ENCODE measurements at places on chromosomes 11 and 22. TPM values are rescaled to one million over a fixed set of nuclear protein-coding genes. Genes with fewer than 3 reads are reported as not detected.

DNA sequence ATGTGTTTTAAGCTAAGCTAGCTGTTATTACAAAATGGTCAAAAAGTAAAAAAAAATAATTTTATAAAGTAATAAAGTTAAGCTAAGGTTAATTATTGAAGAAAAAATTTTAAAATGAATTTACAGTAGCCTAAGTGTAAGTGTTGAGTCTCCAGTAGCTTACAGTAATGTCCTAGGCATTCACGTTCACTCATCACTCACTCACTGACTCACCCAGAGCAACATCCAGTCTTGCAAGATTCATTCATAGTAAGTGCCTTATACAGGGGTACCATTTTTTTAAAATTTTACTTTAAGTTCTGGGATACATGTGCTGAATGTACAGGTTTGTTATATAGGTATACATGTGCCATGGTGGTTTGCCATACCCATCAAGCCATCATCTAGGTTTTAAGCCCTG is 11.6 kb upstream of the OOSP4B start:
- DNase-seq, result no peak

DNA sequence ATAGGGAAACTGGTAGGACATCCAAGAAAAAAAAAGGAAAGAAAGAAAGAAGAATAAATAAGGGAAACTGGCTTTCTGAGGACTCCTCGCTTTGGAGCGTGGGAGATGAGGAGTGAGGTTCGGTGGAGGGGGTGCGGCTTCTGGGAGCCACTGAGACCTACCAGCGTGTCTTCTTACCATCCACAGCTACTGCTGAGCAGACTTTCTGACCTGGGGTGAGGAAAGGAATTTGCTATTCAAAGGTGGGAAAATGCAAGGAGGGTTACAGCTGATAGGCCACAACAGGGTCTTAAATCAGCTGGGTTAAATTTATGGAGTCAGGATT is 488 bp upstream of the SELENOM start:
- DNase-seq, result no peak

MAPK11 gene
- 21.3 TPM for total RNA-seq

DNA sequence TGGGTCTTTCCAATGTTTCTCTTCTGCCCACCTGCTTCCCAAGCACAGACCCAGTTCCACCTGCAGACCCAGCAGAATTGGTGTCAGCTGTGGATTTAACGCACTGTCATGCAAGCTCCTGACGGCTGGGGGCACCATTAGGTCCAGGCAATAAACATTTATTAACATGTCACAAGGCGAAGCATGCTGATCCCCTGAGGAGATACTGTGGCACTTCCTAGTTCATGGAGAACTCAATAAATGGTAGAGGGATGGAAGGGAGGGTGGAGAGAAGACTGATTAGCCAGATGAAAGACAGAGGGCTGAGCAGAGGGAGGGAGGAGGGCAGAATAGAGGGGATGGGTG is 68.3 kb upstream of the TSPAN18 start:
- DNase-seq, result no peak

DNA sequence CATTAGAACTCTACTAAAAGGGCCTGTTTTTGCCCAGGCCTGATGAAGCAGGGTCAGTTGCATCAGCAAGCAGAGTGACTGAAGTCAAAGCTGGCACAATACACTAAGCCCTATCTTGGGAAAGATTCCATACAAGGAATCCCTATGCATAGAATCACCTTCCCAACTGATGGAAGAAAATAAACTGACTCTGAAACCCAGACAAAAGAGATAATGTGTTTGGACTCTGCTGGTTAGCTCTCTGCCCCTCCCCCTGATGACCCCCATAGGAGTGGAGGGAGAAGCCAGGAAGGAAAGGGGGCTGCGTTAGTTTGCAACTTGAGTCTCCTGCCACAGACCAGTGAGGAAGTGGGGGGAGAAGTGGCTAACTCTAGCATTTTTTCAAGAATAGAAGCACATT is 32.9 kb downstream of the GALNT18 start:
- no peak for DNase-seq

DNA sequence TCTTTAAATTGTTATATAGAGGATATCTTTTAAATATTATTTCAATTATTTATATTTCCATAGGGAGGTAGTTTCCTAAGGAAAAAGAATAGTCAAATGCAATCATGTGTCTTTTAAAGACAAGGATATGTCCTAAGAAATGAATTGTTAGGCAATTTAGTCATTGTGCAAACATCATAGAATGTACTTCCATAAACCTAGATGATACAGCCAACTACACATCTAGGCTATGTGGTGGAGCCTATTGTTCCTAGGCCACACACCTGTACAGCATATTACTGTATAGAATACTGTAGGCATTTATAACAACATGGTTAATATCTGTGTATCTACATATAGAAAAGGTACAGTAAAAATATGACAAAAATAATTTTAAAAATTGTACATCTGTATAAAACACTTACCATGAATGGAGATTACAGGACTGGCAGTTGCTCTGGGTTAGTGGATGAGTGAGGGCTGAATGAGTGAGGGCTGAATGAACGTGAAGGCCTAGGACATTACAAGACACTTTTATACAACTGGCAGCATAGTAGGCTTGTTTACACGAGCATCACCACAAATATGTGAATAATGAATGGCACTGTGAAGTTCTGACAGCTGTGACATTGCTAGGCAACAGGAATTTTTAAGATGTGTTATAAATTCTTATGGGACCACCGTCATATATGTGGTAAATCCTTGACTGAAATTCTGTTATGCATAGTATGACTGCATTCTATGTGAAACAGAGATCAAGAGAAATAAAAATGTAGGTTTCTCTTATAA is 1879.0 kb upstream of the RAG2 start:
- no peak for DNase-seq

- DNase-seq, result no peak
Observed at GRCh38 chr11:84819537-84819936, 807.6 kb downstream of the DLG2 start.

GGT1 gene
- 99.6 TPM for total RNA-seq

- no peak for DNase-seq
Observed at GRCh38 chr22:23473901-23474300, 106.2 kb downstream of the IGLL1 start.

- DNase-seq, result no peak
Observed at GRCh38 chr22:17969701-17970113, 54.7 kb downstream of the MICAL3 start.

DNA sequence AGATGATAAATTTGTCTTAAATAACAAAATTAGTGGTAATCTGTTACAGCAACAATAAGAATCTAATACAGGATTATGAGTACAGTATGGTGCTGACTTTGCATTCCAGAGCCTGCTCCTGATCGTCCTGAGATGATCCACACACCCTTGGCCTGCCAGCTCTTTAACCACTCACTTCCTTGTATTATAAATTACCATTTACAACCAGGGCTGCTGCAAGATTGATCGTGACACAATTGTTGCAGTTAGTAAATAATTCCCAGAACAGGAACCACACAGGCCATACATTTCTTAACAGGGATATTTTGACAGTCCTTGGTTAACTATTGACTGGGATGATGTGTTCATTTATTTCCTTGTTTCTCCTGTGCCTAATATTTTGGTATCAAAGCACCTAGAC is 3.8 kb upstream of the CBLIF start:
- no peak for DNase-seq

GRCh38 chr22:45904236-45904635 is 72.7 kb downstream of the WNT7B start:
- no peak for DNase-seq

KRTAP5-11 gene
- total RNA-seq, result not detected

SLC17A6 gene
- total RNA-seq, result 0.37 TPM

CARNS1 gene
- total RNA-seq, result not detected

DNA sequence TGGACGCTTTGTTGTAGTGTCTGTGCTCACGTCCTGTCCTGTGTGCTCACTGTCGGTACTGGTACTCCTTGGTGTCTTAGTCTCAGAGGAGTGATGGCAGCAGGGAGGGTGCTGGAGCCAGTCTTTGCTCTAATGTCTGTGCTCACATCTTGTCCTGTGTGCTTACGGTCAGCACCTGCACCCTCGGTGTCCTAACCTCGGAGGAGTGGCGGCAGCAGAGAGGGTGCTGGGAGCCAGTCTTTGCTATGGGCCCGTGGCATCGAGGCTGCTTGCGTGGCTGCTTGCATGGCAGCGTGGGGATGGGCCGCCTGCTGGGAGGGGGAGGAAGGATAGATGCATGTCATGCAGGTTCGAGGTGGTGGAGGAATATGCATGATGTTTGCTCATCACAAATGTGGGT is 12.7 kb downstream of the IGHMBP2 start:
- no peak for DNase-seq

- no peak for DNase-seq
Observed at GRCh38 chr11:36605221-36606216, 7.5 kb upstream of the RAG2 start.

DNA sequence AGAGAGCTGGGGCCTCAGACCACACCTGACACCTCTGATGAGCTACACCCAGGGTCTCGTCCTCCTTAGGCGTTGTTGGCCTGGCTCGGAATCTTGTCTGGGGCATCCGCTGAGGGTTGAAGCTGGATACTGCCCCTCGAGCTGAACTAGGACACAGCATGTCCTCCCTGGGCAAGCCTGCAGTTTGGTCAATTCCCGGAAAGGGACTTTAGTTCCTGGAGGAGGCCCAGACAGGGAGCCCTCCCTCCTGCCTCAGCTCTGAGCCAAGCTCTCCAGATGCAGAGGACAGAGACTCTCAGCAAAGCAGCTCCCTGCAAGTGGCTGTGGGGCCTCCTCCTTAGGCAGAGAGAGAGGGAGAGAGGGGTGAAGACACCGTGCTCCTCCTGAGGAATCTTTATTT is 4.9 kb downstream of the APOL3 start:
- no peak for DNase-seq

- no peak for DNase-seq
Observed at GRCh38 chr11:36540998-36541397, 26.8 kb upstream of the RAG1 start.

DNA sequence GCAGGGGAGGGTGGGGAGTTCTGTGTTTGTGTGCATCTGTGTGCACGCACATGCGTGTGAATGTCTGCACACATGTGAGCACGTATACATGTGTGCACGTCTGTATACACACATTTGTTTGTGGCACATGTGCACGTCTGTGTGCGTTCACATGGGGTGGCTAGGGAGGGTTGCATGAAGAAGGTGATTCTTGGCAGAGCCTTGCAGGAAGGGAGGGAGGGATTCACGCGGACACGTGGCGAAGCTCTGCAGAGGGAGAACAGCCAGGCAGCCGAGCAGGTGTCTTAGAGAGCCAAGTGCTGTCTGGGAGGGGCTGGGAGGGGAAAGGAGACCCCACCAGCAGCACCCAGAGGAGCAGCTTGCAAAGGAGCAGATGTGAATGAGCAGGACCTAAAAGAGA is 372.1 kb downstream of the BRD1 start:
- DNase-seq, result no peak

GRCh38 chr11:57867966-57868365 is 106.4 kb downstream of the CTNND1 start:
- DNase-seq, result no peak

CCDC73 gene
- not detected for total RNA-seq

GRCh38 chr11:61472282-61472681 is 36.3 kb upstream of the LRRC10B start:
- no peak for DNase-seq

- DNase-seq, result no peak
Observed at GRCh38 chr11:72263361-72263760, 19.4 kb upstream of the PHOX2A start.

DNA sequence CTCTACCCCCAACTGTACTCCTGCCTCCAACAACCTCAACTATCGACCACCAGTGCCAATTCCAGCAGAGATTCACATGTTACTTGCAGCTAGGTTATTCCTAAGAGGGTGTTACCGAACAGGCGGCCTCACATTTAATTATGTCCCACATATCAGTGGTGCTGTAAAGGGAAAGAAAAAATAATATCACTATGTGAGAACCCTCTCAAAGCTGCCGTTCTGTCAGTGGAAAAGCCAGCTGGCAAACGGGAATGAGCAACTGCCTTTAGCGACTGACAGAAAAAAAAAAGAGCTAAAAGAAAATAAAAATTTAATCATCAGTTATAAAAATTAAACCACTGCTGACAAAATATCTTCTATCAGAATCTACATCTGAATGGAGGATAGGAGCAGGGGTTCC is 270.8 kb upstream of the NARS2 start:
- DNase-seq, result no peak

IL18BP gene
- total RNA-seq, result 5.6 TPM

TUBA8 gene
- not detected for total RNA-seq

DNA sequence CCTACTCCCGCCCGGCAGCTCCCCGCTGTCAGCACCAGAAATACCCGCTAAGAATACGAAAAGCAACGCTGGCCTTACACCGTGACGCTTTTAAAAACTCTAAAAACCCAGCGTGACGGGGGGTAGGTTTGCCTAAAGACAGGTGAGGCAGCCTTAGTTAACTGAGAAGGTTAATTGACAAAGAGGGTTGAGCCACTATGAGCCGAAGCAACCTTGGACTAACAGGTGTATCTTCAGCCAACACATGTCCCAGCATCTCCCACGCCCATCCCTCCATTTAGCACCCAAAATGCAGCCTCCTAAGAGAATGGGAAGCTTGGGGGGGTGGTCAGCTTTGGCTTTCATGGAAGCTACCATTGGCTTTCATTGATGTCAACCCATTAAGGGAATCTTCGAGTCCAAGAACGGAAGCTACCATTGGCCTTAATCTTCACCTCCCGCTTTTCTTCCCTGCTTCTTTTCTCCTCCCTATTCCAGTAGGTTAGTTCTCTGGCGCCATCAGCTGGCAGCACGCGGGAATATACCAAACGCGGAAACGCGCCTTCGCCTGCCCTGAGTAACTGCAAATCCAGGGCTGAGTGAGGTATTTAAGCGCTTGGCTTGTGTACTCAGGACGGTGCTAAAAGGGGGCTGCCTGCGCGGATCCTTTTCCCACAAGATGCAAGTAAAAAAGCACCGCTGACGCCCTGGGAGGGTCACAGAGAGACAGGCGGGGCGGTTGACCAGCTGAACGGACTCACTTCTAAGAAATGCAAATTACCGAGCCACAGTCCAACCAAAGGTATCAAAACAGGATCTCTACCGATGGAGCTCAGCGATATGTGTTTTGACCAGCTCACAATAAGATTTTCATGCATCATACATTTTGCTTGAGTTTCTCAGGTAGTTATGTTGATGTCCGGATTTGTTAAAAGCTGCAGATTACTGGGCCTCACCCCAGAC is 38.5 kb upstream of the GLYATL1 start:
- DNase-seq, result peak; percentile 45

GRCh38 chr11:73412308-73412707 is 36.1 kb downstream of the RELT start:
- no peak for DNase-seq

PAMR1 gene
- total RNA-seq, result 0.31 TPM

GRCh38 chr11:13852481-13852880 is 110.0 kb upstream of the SPON1 start:
- no peak for DNase-seq

DNA sequence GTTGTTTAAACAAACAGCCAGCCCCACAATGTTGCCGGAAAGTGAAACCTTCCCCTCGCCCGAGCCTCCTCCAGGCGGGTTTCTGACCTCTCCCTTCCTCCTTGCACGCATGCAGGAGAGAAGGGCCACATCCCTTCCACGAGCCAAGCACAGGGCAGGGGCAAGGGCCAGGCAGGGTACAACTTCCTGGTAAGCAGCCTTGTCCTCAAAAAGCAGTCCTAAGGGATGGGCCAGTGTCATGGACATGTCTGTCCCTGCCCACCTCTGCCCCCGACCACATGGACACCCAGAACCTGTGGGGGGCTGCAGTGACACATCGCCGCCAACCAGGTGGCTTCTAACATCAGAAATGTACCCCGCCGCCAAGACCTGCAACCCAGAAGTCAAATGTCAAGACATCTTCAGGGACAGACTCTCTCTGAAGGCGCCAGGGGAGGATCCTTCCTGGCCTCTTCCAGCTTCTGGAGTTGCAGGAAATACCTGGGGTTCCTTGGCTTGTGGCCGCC is 145.3 kb downstream of the CRYBB2 start:
- DNase-seq, result no peak

- peak; percentile 98 for DNase-seq
Observed at GRCh38 chr11:65961267-65962140, at the start of gene SART1. Gene SART1 (plus strand): TSS chr11:65961734. CDS start chr11:65961781, 47 bp downstream.

RBMXL2 gene
- not detected for total RNA-seq
